ENCODE measurements at places on chromosomes 6 and 20.

- no peak for DNase-seq
Observed at GRCh38 chr6:52213127-52213526, 27.0 kb downstream of the IL17A start.

GRCh38 chr20:6698056-6698455, 69.4 kb upstream of the BMP2 start:
- DNase-seq = no peak

DNA sequence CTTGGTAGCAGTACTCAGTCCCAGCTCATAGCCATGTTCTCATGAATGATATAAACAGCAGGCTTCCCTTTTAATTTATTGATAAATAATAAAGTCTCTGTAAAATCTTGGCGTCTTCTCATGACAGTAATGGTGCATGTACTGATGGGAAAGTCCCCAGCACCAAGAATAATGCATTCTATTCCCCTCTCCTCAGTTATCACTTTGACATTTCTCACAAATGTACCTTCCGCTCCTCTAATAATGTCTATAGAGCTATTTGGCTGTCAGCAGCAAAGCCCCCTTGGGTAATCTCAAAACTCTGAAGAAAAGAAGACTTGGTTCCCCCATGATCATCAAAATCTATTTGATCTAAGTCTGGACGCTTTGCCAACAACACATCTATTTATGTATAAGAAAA, 185.0 kb upstream of the SPTLC3 start:
- DNase-seq = no peak

- DNase-seq = no peak
Observed at GRCh38 chr6:36888654-36889481, 3.1 kb downstream of the C6orf89 start.

DNA sequence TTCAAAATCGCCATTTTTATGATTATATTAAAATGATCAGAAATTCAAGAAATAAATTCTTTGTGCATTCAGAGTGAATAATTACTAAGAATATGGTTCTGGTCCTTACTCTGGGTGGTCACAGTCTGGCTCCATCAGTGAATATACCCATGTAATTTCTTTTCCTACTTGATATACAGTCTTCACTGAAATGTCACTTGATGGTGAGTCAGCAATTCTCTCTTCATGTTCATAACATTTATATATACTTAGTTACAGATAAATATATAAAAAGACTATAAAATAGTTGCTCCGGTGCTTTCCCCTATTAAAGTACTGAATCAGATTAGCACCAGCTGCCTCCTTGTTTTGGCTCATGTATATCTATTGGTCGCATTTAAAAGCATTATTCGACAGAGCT, 56.4 kb upstream of the MTRF1L start:
- DNase-seq = no peak

- DNase-seq = no peak
Observed at GRCh38 chr6:21694168-21694567, 100.6 kb downstream of the SOX4 start.

DNA sequence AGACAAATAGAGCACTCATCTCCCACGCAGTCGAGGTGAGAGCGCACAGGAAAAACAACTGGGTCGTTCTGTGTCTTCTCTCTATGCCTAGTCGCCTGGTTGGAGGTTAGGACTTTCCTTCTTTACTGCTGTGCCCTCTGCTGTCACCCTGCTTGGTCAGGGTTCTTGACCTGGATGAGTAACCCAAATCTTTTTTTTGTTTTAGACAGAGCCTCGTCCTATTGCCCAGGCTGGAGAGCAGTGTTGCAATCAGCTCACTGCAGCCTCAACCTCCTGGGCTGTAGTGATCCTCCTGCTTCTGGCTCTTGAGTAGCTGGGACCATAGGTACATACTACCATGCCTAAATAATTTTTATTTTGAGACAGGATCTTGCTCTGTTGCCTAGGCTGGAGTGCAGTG, 24.5 kb downstream of the PRPF6 start:
- DNase-seq = no peak

GRCh38 chr6:81002126-81002525, 750.4 kb downstream of the TENT5A start:
- no peak for DNase-seq

GRCh38 chr6:151757506-151757955, 50.0 kb upstream of the ESR1 start:
- no peak for DNase-seq

DNA sequence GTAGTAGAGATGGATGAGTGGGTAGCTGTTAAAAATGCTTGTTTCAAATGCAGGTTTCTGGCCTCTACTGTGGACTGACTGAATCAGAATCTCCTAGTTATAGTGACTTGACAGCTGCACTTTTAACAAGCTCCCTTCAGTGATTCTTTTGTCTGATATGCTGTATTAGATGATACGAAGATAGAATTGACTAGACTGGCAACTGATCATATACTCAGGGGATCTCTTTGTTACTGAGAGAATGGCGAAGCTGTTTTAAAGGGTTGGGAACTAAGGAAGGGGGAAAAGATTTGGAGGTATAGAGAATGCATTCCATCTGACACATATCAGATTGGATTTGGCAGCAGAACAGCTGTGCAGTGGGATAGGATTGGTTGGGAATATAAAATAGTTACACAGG, 7.0 kb downstream of the ENPP4 start:
- DNase-seq = no peak

- no peak for DNase-seq
Observed at GRCh38 chr6:124987291-124987690, 25.1 kb downstream of the RNF217 start.

- no peak for DNase-seq
Observed at GRCh38 chr6:108944707-108945680, 96.8 kb downstream of the ARMC2 start.

- DNase-seq = peak; percentile 40
Observed at GRCh38 chr20:54103067-54103761, 32.8 kb upstream of the BCAS1 start.

DNA sequence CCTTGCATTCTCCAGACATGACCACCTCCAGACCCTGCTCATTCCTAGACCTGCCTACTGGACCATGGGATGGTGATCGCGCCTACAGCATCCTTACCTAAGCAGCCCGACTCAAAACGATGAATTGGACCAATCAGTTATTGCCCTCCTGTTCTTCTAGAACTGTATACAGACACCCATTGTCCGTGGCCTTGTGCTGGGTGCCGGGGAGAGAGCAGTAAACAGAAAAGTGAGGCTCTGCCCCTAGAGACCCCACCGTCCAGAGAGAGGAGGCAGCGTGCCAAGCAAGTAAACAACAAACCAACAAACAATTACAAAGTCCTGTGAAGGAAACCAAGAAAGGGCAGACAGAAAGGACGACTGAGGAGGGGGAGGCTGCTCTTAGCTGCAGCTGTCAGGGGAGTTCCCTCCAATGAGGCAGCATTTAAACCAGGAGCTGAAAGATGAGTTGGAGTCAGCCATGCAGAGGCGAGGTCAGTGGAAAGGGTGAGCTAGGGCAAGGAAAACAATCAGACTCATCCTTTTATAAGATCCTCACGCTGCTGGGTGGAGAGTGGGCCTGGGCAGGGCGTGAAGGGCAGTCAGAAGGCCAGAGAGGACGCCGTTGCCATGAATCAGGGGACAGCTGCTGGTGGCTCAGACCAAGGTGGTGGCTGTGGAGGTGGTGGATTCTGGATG, 37.6 kb upstream of the BLCAP start:
- DNase-seq = no peak

DNA sequence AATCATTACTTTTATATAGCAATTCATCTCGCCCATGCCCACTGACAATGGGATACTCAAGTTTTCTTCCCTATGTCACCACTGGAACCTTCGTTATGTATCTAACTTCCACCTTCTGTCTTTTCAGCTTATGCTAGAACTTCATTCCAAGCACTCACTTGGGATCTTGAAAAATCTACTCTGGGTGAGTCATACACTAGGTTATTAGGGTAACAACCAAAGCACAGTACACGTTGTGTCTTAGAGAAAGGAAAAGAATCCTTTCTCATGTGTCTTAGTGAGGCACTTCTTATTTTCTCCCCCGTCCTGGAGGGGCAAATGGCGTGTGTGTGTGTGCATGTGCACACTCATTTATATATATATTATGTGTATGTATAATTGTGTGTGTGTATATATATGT, 18.3 kb upstream of the FAM162B start:
- DNase-seq = no peak

DNA sequence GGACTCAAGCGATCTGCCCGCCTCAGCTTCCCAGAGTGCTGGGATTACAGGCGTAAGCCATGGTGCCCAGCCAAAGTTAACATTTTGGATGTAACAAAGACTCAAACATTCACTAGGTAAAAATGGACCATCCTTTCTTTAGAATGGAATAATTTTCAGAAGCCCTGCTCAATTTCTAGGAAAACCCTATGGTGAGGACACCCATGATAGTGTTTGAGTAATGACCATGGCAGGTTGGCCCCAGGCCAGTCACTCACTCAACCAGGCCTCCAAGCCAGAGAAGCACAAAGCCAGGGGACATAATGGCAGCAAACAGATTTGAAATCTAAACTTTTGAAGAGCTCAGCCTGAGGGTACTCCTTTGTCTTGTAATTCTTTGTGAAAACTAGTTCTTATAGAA, 59.9 kb upstream of the GPR6 start:
- DNase-seq = no peak

DNA sequence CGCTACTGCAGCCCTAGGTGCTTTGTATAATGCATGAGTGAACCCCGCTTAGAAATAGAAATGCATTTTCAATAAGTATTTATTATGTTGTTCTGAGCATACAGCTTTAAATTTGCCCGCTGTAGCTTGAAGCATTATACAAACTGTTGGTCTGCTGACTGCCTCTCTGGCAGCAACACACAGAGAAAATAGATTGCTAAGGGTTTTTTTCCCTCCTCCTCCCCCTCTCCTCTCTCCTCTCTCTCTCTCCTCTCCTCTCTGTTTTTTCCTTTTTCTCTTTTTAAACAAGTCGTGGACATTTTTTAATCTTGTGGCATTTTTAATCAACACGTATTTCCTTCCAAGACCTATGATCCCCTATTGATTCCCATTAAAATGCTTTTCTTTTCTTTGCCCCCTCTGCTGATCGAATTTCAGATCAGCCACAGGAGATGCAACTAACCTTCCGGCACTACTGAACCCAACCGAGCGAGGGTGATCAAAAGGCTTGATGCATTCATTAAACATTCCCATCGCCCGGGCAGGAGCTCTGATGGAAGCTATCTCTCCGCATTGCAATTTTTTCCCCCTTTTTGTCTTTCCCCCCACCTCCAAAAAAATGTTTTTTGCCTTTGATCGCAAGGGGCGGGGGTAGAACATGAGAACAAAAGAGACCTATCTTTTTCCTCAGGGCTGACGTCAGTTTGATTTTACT, 90.7 kb upstream of the ARID1B start:
- peak; percentile 29 for DNase-seq

- no peak for DNase-seq
Observed at GRCh38 chr6:156974830-156975261, 197.7 kb downstream of the ARID1B start.

DNA sequence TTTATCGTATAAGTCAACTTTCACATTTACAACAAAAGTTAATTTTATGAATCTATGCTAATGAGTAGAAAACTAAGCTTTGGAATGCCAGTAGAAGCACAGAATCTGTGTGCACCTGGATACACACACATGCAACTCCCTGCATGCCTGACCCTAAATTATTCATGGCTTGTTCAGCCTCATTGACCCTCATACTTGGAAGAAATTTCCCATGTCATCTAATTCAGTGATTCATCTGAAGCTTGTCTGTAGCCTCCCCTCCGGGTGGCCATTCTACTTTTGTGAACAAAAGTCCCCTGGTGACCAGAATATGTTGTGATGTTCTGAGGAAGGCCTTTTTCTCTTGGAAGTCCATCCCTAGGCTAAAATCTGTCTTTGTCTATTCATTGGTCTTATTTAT, 1078.4 kb downstream of the KIF16B start:
- no peak for DNase-seq

DNA sequence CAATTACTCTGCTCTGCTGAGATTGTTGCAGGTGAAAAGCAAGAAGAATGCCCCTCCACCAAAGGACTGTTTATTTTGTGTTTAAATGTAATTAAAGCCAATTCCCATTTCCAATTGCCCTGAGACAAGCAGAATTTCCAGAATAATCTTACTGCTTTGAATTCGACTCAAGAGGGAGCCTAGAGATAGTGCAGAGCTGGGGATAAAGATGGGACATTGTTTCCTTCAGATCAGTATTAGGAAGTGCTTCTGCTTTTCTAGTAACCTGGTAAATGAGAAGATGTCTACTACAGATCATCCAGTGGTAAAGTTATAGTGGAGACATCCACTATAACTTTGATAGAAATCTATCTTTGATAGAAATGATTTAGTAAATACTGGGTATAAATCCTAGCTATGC, 326.9 kb downstream of the UBE3D start:
- no peak for DNase-seq

DNA sequence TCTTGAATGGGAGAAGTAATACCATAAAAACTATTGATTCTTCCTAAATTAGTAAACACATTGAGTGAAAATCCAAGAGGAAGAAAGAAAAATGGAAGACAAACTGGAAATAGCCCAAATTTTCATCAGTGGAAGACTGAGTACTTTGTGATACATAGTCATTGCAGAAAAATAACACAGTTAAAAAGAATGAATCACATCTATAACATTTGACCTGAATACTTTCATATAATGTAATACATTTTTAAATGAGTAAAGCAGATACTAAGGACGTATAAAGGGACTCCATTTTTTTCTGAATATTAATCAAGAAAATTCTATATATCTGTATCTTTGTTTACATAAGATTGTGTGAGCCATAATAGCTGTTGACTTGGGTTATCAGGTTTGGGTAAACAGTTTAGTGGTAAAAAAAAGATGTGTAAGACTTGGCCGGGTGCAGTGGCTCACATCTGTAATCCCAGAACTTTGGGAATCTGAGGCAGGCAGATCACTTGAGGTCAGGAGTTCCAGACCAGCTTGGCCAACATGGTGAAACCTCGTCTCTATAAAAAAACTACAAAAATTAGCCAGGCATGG, 4.3 kb upstream of the SLC17A2 start:
- no peak for DNase-seq

Measured in activated effector memory CD4-positive, alpha-beta T cell treated with Interleukin-2 at 50 U/mL for 16 hours (primary cell).